ENCODE measurements at places on chromosomes 1 and 21.

DNA sequence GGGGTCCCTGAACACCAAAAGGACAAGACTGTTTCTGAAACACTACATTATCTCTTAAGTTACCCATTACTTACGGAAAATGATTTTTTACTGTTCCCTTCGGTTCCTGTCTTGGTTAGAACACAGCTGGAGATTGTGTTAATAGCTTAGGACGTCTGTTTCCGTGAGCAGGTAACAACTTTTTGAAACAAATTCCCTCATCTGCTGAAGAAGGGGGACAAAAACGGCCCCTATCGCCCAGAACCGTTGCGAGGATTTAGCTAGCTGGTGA is 67.8 kb downstream of the SLC35A3 start:
- no peak for DNase-seq

GRCh38 chr1:101371259-101371658 is 134.4 kb downstream of the S1PR1 start:
- no peak for DNase-seq

DNA sequence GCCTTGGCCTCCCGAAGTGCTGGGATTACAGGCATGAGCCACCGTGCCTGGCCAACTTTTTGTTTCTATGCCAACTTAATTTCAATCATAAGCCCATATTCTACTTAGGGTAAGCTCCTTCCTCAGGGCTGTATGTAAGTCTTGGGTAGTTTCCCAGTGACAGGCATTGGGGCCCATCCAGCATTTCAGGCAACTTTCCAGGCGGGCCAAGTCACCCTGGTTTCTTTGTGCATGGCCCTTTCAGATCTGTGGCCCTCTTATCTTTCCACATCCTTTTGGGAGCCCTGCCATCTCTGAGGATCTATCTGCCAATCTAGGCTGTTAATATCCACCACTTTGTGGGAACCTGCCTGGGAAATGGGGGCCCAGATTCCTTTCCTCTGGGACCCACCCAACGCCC is 58.7 kb downstream of the TNN start:
- no peak for DNase-seq

- no peak for DNase-seq
Observed at GRCh38 chr1:51716746-51717145, 99.9 kb downstream of the OSBPL9 start.

DNA sequence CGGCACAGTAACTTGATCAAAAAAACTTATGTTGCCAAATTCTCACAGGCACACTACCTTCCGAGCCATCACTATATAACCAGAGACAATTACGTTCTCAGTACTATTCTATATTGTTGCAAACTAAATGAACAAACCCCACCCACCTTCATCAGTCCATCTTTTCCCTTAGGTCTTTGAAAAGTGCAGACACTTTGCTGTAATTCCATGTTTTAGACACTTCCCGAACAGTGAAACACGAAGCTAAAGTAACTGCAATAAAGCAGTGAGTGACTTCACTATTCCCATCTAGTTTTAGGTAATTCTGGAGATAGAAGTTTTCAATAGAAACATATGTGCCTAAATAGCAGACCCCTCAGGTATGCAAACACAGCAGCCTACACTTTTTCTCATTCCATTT is 7.7 kb downstream of the SFPQ start:
- no peak for DNase-seq

DNA sequence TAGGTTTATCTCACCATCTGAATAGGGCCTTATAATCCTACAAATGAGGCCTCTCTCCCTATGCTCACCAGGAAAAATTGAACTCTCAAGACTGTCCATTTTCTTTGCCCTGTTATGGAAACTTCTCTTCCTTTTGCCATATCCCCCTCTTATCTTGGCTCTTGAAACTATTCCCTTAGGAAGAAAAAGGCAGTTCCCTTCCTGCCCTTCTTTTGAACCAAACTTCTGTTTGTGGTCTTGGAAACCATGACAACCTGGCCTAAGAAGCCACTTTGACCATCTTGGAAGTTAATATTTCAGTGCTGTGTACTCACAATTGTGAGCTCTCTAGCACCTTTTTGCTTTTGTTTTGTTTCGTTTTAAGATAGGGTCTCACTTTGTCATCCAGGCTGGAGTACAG is 40.0 kb downstream of the ATP2B4 start:
- DNase-seq = no peak

Data from right hindlimb (tissue), 1 donor.